ENCODE measurements at places on chromosomes 2 and 18. TPM values are rescaled to one million over a fixed set of nuclear protein-coding genes. Genes with fewer than 3 reads are reported as not detected.
A peak's percentile ranks its signal among the peaks of the same experiment; 100 is the strongest.

- H3K4me3 ChIP-seq, result no peak overlapping the region
- H3K27me3 ChIP-seq, result no peaks in the 10 kb centered on the region
- H3K27ac ChIP-seq, result peak overlapping the region; percentile 47
- H3K4me1 ChIP-seq, result peaks cover 90% of the 10 kb centered on the region
These were observed 193.1 kb downstream of the TNS1 start for GRCh38 chr2:217809736-217810135.

GRCh38 chr2:55430211-55430975 is 10.7 kb upstream of the CCDC88A start:
- H3K27ac ChIP-seq, result no peak overlapping the region
- no peak for DNase-seq
- no peaks in the 10 kb centered on the region for H3K36me3 ChIP-seq
- H3K4me3 ChIP-seq, result no peak overlapping the region
- H3K27me3 ChIP-seq, result no peaks in the 10 kb centered on the region

- no peaks in the 10 kb centered on the region for H3K36me3 ChIP-seq
- peak overlapping the region; percentile 14 for H3K27ac ChIP-seq
- H3K4me3 ChIP-seq, result no peak overlapping the region
- no peaks in the 10 kb centered on the region for H3K27me3 ChIP-seq
These were observed 28.2 kb downstream of the RBMS1 start for GRCh38 chr2:160465406-160465805.

DNA sequence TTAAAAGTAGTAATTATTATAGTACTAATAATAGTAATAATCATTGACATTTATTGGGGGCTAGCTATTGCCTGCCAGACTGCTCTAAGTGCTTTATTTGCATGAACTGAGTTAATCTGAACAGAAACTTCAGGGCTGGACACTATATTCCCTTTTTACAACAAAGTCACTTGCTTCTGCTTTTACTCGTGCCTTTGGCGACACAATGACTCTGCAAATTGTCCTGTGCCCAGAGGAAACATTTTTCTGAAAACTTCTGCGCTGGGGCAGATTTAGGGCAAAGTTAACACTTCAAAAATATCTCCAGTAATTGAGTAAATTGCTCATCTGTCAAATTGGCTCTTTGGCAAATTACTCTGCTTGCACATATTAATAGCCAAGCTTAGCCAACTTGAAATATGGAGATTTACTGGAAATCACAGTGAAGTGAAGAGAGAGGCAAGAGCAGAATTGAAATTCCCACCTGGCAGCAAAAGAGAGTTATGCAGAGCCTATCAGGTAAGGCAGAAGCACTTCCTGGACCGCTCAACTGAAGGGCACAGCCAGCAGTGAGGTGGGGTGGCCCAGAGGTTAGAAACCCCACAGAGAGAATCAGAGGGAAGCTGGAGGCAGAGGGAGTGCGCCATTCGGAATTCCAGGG is 36.3 kb downstream of the BMP10 start:
- no peaks in the 10 kb centered on the region for H3K27me3 ChIP-seq
- DNase-seq, result peak; percentile 64
- H3K4me1 ChIP-seq, result peaks cover 43% of the 10 kb centered on the region
- no peaks in the 10 kb centered on the region for H3K36me3 ChIP-seq
- H3K4me3 ChIP-seq, result no peak overlapping the region
- no peak overlapping the region for H3K27ac ChIP-seq

DNA sequence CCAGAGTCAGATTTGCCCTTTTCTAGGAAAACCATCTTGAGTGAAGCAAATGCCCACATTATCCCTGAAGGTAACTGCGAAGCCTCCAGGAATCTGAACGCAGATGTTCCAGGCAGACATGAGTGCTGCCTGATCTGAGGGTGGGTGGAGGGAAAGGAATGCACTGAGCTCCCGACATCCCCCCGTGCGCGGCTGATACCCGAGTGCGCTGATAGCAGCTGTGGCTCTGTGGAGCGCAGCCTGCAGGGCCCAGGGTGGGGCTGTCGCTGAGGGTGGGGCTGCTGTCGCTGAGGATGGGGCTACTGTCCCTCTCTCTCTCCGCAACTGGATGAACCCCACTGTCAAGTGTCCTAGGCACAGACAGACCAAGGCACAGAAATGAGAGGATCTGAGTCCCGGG is 82.4 kb downstream of the GFPT1 start:
- no peak for DNase-seq
- H3K27ac ChIP-seq, result no peak overlapping the region
- no peaks in the 10 kb centered on the region for H3K36me3 ChIP-seq
- no peak overlapping the region for H3K4me3 ChIP-seq

DNA sequence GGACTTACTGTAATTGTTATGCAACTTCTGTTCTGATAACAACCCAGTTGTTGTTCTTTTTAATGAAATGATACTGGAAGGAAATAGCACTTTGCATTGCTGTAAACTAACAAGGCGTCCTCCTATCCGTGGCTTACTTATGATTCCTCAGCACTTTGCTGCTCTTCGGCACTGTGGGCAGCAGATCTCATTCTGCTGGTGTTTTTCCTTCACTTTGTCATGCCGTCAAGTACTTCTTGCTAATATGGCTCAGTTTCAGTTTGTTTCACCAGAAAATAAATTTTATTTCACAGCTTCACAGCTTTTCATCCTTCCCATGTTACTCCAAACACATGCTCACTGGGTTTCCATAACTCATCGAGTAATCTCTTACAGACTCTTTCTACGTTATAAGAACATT is 289.3 kb downstream of the MEIS1 start:
- no peak overlapping the region for H3K27ac ChIP-seq
- no peaks in the 10 kb centered on the region for H3K27me3 ChIP-seq
- no peak for DNase-seq
- H3K4me3 ChIP-seq, result no peak overlapping the region
- no peaks in the 10 kb centered on the region for H3K4me1 ChIP-seq

- no peak overlapping the region for H3K27ac ChIP-seq
- H3K27me3 ChIP-seq, result no peaks in the 10 kb centered on the region
- H3K36me3 ChIP-seq, result no peaks in the 10 kb centered on the region
- DNase-seq, result no peak
These were observed 974.8 kb downstream of the CNTNAP5 start for GRCh38 chr2:124999906-125000305.

DNA sequence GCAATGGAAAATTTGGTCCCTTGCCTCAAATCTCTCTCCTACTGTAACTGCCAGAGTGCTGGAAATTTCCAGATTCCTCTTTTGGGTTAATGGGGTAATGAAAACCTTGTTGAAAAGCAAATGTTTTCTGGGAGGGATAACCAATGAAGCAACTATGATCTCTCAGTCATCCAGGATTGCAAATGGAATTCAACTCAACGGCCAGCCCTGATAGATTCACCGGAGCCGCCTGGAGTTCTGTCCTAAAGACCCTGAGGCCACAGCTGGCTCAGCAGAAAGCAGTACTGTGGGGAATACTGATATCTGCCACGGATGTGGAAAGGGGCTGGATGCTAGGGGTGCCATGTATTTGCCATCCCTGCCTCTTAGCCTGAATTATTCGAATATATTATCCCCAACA is 167.8 kb downstream of the NRP2 start:
- H3K4me1 ChIP-seq, result peaks cover 11% of the 10 kb centered on the region
- H3K27ac ChIP-seq, result no peak overlapping the region
- no peak for DNase-seq
- H3K27me3 ChIP-seq, result no peaks in the 10 kb centered on the region

- H3K27me3 ChIP-seq, result peaks cover 10% of the 10 kb centered on the region
- no peak overlapping the region for H3K27ac ChIP-seq
- no peaks in the 10 kb centered on the region for H3K36me3 ChIP-seq
- H3K4me3 ChIP-seq, result no peak overlapping the region
- no peak for DNase-seq
These were observed 223.7 kb downstream of the ACKR3 start for GRCh38 chr2:236793023-236794011.

GRCh38 chr18:41906528-41907146 is 48.4 kb upstream of the PIK3C3 start:
- no peak overlapping the region for H3K27ac ChIP-seq
- no peak overlapping the region for H3K4me3 ChIP-seq
- H3K27me3 ChIP-seq, result no peaks in the 10 kb centered on the region
- H3K4me1 ChIP-seq, result no peaks in the 10 kb centered on the region
- no peaks in the 10 kb centered on the region for H3K36me3 ChIP-seq

DNA sequence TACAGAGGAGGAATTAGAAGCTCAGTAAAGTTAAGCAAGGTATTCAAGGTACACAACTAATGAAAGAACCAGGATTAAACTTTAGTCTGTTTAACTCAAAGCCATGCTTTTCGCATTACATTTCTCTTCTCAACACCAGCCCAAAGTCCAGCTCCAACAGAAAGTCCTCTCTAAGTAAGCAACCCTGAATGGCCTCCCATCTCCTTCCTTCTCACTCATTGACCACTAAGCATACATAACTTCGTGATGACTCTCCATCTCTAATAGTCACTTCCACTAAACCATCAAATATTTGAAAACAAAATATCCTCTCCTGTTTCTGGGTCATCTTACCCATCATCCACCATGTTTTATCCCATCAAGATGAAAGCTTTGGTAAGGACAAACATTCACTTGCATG is 219.8 kb downstream of the RAD51AP2 start:
- no peak for DNase-seq
- no peaks in the 10 kb centered on the region for H3K36me3 ChIP-seq
- H3K27ac ChIP-seq, result no peak overlapping the region
- H3K27me3 ChIP-seq, result no peaks in the 10 kb centered on the region
- no peak overlapping the region for H3K4me3 ChIP-seq
- H3K4me1 ChIP-seq, result no peaks in the 10 kb centered on the region

DNA sequence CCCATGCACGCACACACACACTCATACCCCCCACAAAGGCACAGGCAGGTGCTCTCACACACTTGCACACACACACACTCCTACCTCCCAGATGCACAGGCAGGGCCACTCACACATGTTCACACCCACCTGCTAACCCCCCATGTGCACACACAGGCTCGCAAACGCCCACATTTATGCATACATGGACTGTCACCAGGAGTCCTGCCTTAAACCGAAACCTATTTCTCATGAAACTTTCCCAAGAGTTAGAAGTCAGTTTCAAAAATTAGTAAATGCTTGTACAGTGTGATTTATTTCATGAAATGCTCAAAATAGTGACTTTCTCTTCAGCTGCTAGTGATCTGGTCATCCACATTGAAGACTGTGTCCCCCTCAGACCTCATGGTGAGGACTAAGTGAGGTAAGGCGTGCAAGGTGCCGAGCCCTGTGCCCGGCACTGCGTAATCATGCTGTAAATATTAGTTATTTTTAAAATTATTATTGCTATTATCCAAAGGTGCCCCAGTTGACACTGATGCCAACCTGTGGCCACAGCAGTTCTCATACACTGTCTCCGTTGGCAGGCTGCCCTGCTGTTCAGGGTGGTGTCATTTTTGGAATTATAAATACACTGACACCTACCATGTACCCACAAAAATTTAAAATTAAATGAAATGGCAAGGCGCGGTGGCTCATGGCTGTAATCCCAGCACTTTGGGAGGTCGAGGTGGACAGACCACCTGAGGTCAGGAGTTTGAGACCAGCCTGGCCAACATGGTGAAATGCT is 12.4 kb downstream of the CNNM4 start:
- H3K27me3 ChIP-seq, result no peaks in the 10 kb centered on the region
- no peak overlapping the region for H3K4me3 ChIP-seq
- H3K36me3 ChIP-seq, result no peaks in the 10 kb centered on the region
- H3K27ac ChIP-seq, result no peak overlapping the region

GRCh38 chr18:74651327-74652128 is 53.9 kb downstream of the ZNF407 start:
- no peaks in the 10 kb centered on the region for H3K36me3 ChIP-seq
- no peaks in the 10 kb centered on the region for H3K27me3 ChIP-seq
- no peak overlapping the region for H3K27ac ChIP-seq
- DNase-seq, result no peak

GRCh38 chr2:204453730-204454167 is 91.5 kb upstream of the PARD3B start:
- H3K4me3 ChIP-seq, result peak overlapping the region; percentile 14
- peaks cover 30% of the 10 kb centered on the region for H3K4me1 ChIP-seq
- H3K27me3 ChIP-seq, result no peaks in the 10 kb centered on the region
- peak overlapping the region; percentile 70 for H3K27ac ChIP-seq
- H3K36me3 ChIP-seq, result no peaks in the 10 kb centered on the region
- no peak for DNase-seq

DNA sequence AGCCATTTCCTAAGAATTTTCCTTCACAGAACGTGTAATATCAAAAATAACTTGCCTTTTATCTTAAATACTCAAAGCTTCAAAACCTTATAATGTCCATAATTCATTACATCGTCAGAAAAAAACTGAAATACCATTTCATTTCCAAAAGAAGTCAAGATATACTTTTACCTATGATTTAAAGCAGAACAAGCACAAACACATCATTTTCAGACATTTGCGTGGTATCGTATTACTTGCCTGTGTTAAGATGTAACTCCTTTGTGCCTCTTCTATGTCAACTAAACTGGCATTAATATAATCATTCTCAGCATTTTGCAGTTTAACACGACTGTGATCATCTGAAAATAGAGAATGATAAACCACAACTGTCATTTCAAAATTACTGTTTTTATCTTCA is 47.5 kb downstream of the PTPN2 start:
- no peaks in the 10 kb centered on the region for H3K36me3 ChIP-seq
- H3K27me3 ChIP-seq, result no peaks in the 10 kb centered on the region
- H3K4me3 ChIP-seq, result no peak overlapping the region
- peaks cover 10% of the 10 kb centered on the region for H3K4me1 ChIP-seq
- no peak for DNase-seq
- no peak overlapping the region for H3K27ac ChIP-seq

DNA sequence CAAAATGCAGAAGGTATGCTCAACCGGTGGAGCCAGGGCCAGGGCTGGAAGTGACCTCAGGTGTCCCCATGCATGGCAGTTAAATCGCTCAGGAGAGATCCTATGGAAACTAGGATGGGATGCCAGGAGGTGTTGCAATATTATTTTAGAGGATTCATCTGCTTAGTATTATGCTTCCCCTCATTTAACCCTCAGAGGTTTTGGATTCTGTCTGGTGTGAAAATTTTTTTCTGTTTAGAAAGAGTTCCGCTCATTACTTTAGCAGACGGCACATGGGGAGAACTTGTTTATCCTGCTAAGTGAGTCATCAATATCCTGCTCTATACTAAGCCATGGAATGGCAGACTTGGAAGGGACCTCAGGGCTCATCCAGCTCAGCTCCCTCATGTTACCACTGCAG is 42.5 kb downstream of the TRIB2 start:
- H3K4me1 ChIP-seq, result no peaks in the 10 kb centered on the region
- no peaks in the 10 kb centered on the region for H3K27me3 ChIP-seq
- no peak overlapping the region for H3K27ac ChIP-seq
- no peak overlapping the region for H3K4me3 ChIP-seq

CHRNG gene
- not detected for total RNA-seq

LRRC30 gene
- not detected for total RNA-seq

VAMP5 gene
- total RNA-seq, result 35.6 TPM

BUB1 gene
- total RNA-seq, result not detected

CHCHD5 gene
- 21.9 TPM for total RNA-seq
